Endodermal cell (in vitro differentiated cells): ENCODE measurements at places on chromosomes 7 and 10.

GRCh38 chr10:18483516-18484186 lies 167.7 kb downstream of the NSUN6 start:
- no peak for DNase-seq

DNA sequence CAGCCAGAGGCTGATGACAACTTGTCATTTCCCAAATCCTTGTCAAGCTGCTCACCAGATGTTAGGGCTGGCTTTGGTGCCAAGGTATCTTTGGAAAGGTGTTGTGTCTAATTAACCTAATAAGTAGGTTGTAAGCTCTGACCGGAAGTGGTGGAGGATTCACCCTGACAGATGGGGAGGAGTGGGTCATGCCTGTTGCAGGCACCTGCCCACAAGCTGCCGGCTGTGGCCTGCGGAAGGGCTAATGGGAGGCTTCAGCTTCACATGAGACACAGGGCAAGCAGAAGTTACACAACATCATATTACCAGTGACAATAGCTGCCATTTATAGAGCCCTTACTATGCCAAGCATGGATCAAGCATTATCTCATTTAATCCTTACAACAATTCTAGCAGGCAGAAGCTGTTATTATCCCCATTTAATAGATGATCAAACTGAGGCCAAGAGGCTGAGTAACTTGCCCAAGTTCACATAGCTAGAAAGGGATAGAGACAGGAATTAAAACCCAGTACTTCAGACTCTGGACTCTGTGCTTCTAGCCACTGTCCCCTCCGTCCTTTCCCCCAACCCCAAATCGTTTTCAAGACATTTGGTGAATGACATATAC lies 63.1 kb upstream of the DUSP5 start:
- peak; percentile 35 for DNase-seq

GRCh38 chr7:8637322-8637721 lies 203.9 kb downstream of the NXPH1 start:
- no peak for DNase-seq

DNA sequence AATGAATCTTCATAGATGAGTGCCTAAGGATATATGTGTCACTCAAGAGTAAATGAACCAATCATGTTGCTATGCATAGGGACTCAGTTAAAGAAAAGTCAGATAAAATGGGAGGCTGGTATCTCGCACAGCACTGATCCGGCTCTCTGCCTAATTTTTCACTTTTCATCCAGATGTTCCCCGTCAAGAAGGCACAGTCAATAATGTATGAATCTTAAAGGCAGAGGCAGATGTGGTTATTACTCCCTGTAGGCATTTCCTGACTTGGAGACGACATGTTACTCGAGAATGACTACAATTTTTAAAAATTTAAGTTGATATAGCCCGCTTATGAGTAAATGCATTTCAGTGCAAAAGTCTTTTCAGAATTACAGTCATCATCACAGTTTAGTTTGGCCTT lies 113.6 kb downstream of the TBXAS1 start:
- DNase-seq: no peak
